Activated naive CD8-positive, alpha-beta T cell treated with anti-CD3 and anti-CD28 coated beads, Interleukin-2, amount 50 U/mL, for 24 hours (primary cell): ENCODE measurements at places on chromosomes 6 and 20.

DNA sequence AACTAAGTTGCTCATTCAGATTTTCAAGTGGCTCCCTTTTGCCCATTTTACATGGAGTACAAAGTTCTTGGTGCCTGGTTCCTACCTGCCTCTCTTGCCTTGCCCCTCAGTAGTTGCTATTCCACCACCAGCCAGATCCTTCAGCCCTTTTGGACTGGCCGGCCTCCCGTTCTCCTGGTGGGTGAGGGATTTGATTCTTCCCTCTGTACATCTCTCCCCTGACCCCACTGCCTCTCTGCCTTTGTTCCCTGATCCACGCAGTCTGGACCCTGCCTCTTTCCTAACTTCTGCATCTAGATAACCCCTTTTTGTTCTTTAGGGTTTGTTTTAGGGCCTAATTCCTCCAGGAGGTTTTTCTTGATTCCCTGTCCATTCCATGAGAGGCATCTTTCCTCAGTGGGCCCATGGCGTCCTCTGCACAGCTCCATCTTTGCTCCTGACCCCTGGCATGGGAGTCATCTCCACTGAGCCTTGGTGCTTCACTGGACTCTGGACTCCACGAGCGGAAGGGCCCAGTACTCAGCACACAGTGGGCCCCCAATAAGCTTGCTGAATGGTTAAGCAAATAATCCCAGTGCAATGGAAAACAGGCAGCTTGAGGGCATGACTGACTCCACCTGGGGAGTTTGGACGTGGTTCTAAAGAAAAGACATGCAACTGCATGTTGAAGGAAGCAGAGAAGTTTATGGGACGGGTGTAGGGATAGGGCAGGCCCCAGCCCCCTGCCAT lies 309.3 kb upstream of the SUPT3H start:
- no peak for DNase-seq
- no peak overlapping the region for H3K4me3 ChIP-seq
- H3K27me3 ChIP-seq: peaks cover 2% of the 10 kb centered on the region
- peaks cover 2% of the 10 kb centered on the region for H3K36me3 ChIP-seq
- peaks cover 11% of the 10 kb centered on the region for H3K4me1 ChIP-seq

DNA sequence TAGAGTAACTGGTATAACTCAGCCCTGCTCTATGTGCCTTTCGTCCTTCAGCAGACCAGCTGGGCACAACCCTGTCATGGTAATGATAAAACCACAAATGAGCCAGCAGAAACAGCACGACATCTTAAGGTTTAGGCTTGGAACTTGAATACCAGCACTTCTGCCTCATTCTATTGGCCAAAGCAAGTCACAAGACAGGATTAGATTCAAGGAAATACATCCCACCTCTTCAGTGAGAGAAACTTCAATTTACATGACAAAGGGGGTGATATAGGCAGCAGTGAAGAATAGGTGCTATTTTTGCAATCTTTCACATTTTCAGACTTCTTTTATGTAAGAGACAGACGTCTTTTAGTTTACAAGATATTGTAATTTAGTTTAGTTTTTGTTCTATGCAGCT lies 69.8 kb upstream of the SLC35F1 start:
- H3K36me3 ChIP-seq: no peaks in the 10 kb centered on the region
- H3K4me3 ChIP-seq: no peak overlapping the region
- no peak overlapping the region for H3K27ac ChIP-seq

GRCh38 chr6:96058082-96058481 lies 42.3 kb downstream of the FUT9 start:
- no peaks in the 10 kb centered on the region for H3K4me1 ChIP-seq
- no peaks in the 10 kb centered on the region for H3K36me3 ChIP-seq
- no peak for DNase-seq
- H3K27ac ChIP-seq: no peak overlapping the region

GRCh38 chr20:48350313-48350988 lies 477.3 kb downstream of the PREX1 start:
- H3K36me3 ChIP-seq: no peaks in the 10 kb centered on the region
- no peak overlapping the region for H3K27ac ChIP-seq
- no peak for DNase-seq
- H3K27me3 ChIP-seq: peaks cover 4% of the 10 kb centered on the region
- H3K4me3 ChIP-seq: no peak overlapping the region

DNA sequence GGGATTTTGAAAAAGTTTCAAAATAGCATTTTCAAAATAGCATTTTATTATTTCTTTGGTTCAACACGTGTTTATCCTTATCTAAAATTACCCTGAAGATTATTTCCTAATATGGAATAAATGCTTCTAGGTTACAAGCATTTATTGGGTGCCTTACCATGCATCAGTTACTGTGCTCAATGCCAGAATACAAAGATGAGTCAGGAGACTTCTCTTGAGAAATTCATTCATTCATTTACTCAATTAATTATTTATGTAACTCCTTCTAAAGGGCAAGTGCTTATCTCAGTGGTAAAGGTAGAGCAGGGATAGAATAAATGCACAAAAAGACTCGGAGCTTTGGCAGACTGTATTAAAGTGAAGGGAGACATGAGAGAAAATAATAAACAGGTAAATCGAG lies 150.1 kb upstream of the PDE7B start:
- H3K36me3 ChIP-seq: no peaks in the 10 kb centered on the region
- no peak for DNase-seq
- peaks cover 20% of the 10 kb centered on the region for H3K4me1 ChIP-seq
- no peaks in the 10 kb centered on the region for H3K27me3 ChIP-seq
- no peak overlapping the region for H3K4me3 ChIP-seq
- no peak overlapping the region for H3K27ac ChIP-seq

DNA sequence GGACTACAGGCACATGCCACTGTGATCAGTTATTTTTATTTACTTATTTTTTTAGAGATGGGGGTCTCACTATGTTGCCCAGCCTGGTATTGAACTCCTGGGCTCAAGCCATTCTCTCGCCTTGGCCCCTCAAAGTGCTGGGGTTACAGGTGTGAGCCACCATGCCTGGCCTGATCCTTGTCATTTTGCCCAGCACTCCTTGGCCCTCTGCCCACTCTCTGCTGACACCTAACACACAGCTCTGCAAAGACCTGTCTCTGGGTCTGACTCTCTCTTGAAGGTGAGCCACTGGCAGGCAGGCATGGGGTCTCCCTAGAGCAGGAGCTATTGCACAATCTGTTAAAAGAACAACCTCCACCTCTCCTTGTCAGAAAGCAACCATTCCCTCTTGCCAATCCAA lies 155.6 kb downstream of the ZFP64 start:
- no peaks in the 10 kb centered on the region for H3K36me3 ChIP-seq
- peaks cover 14% of the 10 kb centered on the region for H3K4me1 ChIP-seq
- no peak for DNase-seq
- H3K27me3 ChIP-seq: no peaks in the 10 kb centered on the region

DNA sequence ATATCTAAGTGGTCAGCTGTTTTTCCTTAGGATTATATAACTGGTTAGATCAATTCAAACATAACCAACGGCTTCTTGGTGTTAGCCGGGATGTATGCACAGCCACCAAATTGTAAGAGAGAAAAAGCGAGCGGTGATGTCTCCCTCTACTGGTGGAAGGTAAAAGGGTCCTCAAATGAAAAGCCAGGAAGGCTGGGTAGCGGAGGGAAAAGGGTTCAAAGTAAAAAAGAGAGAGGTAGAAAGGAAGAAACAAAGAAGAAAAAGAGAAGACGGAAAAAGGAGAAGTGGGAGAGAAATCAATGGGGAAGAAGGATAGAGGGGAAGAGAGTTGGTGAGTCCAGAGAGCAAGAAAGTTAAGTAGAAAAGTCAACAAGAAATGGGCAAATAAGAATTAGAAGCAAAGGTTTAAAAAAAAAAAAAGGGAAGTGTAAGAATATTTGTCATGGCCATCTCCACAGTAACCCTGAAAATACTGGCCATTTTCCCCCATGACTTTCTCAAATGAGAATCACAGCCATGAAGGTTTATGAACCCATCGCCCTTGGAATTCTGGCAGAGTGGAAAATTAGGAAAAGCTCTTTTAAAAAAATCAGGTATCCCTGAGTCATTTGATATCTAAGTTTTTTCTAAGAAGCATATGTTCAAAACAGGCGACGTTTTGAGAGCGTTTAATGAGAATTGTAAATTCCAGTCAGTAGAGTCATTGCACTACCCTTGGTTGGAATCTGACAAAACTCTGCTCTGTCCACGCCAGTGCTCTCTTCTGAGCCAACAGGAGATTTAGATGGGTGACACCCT lies 155.6 kb upstream of the SNX9 start:
- peak overlapping the region; percentile 24 for H3K4me3 ChIP-seq
- H3K27ac ChIP-seq: no peak overlapping the region
- H3K27me3 ChIP-seq: peaks cover 2% of the 10 kb centered on the region
- H3K4me1 ChIP-seq: peaks cover 26% of the 10 kb centered on the region
- DNase-seq: peak; percentile 56

- H3K4me1 ChIP-seq: no peaks in the 10 kb centered on the region
- H3K4me3 ChIP-seq: no peak overlapping the region
- no peak overlapping the region for H3K27ac ChIP-seq
- DNase-seq: no peak
Measured at GRCh38 chr6:145204301-145204700, 531.0 kb downstream of the EPM2A start.
